ENCODE measurements at places on chromosomes 13 and 19.

GRCh38 chr13:100484702-100485101 lies 103.9 kb downstream of the GGACT start:
- no peaks in the 10 kb centered on the region for H3K27me3 ChIP-seq
- DNase-seq = no peak
- H3K36me3 ChIP-seq = no peaks in the 10 kb centered on the region
- H3K4me3 ChIP-seq = no peak overlapping the region
- H3K4me1 ChIP-seq = no peaks in the 10 kb centered on the region

DNA sequence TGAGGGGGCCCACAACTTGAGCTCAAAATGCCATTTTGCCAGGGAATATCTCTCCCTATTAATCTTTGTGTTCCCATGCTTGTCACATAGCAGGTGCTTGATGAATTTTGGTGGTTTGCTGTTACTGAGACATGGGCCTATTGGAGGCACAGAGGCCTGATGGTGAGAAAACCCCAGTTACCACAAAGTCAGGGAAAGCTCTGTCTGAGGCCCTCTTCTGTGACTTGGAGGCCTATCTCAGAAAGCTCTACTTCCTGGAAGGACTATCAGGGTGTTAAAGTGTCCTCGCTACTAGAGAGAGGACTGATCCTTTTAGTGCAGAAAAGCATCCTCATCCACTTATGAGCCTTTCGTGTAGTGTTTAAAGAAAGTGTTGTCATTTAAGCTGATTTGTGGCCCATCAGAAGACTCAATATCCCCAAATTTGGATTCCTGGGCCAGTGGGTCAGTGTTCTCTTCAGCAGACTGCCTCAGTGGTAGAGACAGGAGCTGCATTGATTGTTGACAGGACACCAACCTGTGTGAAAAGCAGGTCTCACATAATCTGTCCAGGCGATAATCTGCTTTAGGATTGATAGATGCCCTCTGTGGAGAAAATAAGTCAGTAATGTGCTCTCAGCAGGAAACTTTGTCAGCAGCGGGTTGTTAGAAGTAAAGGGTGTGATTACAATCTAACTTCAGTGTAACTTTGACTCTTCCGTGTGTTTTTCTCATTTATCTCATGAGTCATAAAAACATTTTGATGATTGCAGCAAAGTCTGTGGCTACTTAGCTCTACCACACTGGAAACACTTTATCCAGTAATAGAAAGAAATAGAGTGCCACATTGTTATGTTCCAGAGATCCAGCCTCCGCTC lies 121.0 kb downstream of the AKAP11 start:
- H3K4me1 ChIP-seq = peaks cover 6% of the 10 kb centered on the region
- H3K27me3 ChIP-seq = no peaks in the 10 kb centered on the region
- no peak overlapping the region for H3K27ac ChIP-seq
- no peaks in the 10 kb centered on the region for H3K36me3 ChIP-seq
- DNase-seq = no peak

DNA sequence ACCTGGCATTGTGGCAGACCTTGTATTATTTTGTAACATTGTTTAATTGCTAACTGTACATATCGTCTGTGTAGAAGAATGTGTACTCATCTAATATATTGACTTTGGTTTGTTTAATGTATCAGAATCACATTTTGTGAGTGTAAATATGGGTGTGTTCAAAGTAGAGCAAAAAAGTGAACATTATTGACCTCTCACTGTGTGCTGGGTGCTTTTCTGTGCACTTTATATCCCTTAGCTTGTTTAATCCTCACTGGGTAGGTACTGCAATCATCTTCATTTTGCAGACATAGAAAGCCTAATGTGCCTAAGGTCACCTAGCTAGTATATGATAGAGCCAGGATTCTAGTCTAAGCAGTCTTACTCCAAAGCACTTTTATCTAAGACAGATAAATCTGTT lies 245.1 kb downstream of the MAB21L1 start:
- H3K36me3 ChIP-seq = no peaks in the 10 kb centered on the region
- H3K4me1 ChIP-seq = no peaks in the 10 kb centered on the region
- no peak for DNase-seq
- H3K4me3 ChIP-seq = no peak overlapping the region
- H3K27ac ChIP-seq = no peak overlapping the region

DNA sequence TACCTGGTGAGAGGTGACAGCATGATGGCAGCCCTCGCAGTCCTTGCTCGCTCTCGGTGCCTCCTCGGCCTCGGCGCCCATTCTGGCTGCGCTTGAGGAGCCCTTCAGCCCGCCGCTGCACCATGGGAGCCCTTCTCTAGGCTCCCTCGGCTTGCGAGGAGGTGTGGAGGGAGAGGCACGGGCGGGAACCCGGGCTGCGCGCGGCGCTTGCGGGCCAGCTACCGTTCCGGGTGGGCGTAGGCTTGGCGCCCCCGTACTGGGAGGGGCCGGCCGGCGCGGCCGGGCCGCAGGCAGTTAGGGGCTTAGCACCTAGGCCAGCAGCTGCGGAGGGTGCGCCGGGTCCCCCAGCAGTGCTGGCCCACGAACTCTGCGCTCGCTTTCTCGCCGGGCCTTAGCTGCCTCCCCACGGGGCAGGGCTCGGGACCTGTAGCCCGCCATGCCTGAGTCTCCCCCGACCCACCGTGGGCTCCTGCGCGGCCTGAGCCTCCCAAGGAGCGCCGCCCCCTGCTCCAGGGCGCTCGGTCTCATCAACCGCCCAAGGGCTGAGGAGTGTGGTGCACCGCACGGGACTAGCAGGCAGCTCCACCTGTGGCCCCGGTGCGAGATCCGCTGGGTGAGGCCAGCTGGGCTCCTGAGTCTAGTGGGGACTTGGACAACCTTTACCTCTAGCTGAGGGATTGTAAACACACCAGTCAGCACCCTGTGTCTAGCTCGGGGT lies 1624.3 kb downstream of the SLITRK1 start:
- no peak overlapping the region for H3K4me3 ChIP-seq
- no peak overlapping the region for H3K27ac ChIP-seq
- H3K36me3 ChIP-seq = no peaks in the 10 kb centered on the region
- H3K4me1 ChIP-seq = no peaks in the 10 kb centered on the region
- no peak for DNase-seq
- H3K27me3 ChIP-seq = no peaks in the 10 kb centered on the region

- H3K4me1 ChIP-seq = no peaks in the 10 kb centered on the region
- no peak overlapping the region for H3K4me3 ChIP-seq
- H3K27ac ChIP-seq = no peak overlapping the region
- no peak for DNase-seq
- no peaks in the 10 kb centered on the region for H3K36me3 ChIP-seq
Observed at GRCh38 chr19:36225219-36225892, 10.4 kb downstream of the ZNF146 start.

- H3K27ac ChIP-seq = no peak overlapping the region
- H3K27me3 ChIP-seq = no peaks in the 10 kb centered on the region
- no peak overlapping the region for H3K4me3 ChIP-seq
- H3K36me3 ChIP-seq = no peaks in the 10 kb centered on the region
- H3K4me1 ChIP-seq = no peaks in the 10 kb centered on the region
Observed at GRCh38 chr19:28485292-28485691, 727.7 kb downstream of the UQCRFS1 start.

DNA sequence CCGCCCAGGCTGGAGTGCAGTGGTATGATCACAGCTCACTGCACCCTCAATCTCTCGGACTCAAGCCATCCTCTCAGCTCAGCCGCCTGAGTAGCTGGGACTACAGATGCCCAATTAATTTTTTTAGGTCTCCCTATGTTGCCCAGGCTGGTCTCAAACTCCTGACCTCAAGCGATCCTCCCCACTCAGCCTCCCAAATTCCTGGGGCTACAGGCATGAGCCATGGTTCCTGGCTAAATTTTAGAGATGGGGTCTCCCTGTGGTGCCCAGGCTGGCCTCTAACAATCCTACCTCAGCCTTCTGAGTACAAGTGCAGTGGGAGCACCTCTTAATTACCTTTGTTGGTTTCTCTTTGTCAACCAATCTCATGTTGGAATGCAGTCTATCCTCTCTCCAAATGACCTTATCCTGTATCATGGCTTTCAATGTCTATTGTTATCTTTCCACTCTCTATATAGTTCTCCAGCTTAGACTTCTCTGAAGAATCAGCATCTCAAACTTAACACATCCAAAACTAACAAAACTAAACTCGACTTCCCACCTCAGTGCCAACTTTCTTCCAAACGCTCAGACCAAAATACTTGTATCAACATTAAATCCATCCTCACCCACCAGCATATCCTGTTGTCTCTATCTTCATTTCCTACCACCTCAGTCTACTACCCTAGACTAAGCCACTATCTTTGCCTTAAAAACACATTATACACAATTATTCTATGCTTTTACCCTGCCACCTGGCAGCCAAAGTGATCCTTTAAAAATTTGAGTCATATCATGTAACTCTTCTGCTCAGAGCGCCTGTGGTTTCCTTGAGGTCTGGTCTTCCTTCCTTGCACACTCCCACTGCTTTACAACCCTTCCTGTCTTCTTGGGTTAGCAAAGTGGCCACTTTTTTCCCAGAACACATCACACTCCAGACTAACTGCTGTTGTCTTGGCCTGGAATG lies 6.7 kb downstream of the TPT1 start:
- no peak for DNase-seq
- H3K4me3 ChIP-seq = no peak overlapping the region
- peaks cover 42% of the 10 kb centered on the region for H3K4me1 ChIP-seq
- H3K27me3 ChIP-seq = no peaks in the 10 kb centered on the region
- H3K36me3 ChIP-seq = peaks cover 53% of the 10 kb centered on the region
- H3K27ac ChIP-seq = no peak overlapping the region

DNA sequence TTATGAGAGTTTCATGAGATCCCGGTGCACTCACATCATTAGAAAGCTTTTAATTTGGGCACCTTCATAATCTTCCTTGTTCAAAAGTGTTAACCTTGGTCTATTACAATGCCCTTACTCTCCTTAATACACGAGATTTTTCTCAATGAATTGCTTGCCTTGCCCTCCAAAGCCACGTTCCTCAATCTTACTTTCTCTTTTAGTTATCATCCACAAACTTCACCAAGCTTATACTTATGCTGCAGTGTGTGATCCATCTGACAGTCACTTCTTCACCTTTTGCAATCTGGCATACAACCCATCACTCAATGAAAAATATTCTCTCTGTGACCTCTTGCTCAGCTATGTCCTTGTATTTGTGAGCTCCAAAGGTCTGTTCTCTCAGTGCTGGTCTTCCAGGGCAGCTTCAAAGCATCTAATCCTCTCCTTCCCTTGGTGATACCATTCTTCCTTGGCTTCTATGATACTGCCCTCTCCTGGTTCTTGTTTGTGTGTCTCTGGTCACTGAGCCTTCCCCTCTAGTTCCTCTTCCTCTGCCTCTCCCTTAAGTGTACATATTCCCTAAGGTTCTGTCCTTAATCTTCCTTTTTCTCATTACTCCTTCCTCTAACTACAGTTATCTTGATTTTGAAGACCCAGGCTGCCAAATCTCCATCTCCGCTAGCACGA lies 202.2 kb upstream of the STARD13 start:
- no peaks in the 10 kb centered on the region for H3K27me3 ChIP-seq
- no peaks in the 10 kb centered on the region for H3K36me3 ChIP-seq
- H3K4me3 ChIP-seq = no peak overlapping the region
- H3K27ac ChIP-seq = no peak overlapping the region
- no peaks in the 10 kb centered on the region for H3K4me1 ChIP-seq

DNA sequence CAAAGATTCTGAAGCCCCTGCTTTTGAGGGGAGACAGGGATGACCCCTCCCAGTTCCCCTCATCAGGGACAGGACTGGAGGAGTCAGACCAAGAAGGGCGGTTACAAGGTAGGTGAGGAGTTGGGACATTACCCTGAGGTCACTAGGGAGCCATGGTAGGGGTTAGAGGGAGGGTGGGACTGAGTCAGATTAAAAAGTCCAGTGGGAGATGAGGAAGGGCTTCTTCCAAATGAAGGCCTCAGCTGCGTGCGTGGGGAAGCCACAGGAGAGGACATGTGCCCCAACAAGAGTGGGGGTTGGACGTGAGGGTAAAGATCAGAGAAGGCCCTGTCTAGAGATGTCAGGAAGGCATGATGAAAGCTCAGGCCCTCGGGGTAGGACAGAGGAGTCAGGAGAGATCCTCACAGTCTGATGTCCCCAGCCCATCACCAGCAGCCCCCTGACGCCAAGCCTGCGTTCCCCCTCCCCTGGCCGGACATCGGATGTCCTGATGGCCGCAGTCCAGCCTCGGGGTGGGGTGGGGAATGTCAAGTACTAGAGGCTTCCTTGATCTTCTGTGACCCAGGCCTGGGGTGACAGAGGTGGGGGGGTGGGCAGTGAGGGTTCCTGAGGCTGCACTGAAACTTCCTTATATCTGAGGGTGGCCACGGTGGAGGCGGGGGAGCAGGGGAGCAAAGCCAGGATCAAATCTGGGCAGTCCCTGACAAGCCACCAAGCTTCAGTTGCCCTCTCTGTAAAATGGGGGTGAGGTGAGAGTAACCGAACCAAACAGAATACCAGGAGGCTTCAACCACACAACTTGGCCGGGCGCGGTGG lies 6.5 kb upstream of the MFSD12 start:
- no peak overlapping the region for H3K27ac ChIP-seq
- H3K4me3 ChIP-seq = no peak overlapping the region
- DNase-seq = no peak
- H3K36me3 ChIP-seq = no peaks in the 10 kb centered on the region
- no peaks in the 10 kb centered on the region for H3K27me3 ChIP-seq

- H3K27me3 ChIP-seq = no peaks in the 10 kb centered on the region
- no peak for DNase-seq
- H3K4me3 ChIP-seq = no peak overlapping the region
- H3K36me3 ChIP-seq = no peaks in the 10 kb centered on the region
- no peaks in the 10 kb centered on the region for H3K4me1 ChIP-seq
Observed at GRCh38 chr13:42380420-42381164, 108.6 kb downstream of the AKAP11 start.

DNA sequence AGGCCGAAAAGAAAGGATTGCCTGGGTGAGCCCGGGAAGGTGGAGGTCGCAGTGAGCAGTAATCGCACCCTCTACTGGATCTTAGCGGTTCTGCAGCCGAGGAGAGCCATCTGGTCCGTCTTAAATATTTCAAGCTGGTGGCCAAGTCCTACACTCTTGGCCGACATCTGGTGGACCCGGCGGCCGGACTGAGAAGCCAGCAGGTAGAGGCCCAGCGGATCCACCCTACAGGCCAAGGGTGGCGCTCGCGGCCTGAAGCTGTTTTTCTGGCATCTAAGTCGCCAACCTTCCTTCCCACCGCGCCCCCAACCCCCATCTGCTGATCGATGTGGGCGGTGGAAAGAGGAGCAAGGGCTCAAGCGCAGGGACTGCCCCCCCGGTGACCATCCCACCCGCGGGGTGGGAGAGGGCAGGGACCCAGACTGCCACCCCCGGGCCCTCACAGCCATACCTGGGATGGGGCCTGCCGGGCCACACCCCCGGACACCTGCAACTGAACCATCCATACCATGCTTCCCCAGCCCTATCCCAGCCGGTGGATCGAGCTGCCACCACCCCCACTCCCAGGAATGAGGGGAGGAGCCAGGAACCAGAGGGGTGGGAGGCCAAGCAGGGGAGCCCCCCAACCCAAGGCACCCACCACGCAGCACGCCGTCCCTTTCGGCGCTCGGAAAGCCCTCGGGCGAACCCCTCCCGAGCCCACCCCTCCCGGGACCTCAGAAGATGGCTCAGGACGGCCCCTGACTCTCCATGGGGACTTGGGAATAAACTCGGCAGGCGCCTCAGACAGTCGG lies 46.3 kb upstream of the ZNF730 start:
- no peak overlapping the region for H3K27ac ChIP-seq
- H3K4me1 ChIP-seq = peaks cover 12% of the 10 kb centered on the region
- H3K36me3 ChIP-seq = no peaks in the 10 kb centered on the region
- H3K4me3 ChIP-seq = peak overlapping the region; percentile 13
- peak; percentile 43 for DNase-seq
- no peaks in the 10 kb centered on the region for H3K27me3 ChIP-seq

- no peak overlapping the region for H3K27ac ChIP-seq
- peak; percentile 61 for DNase-seq
- peak overlapping the region; percentile 4 for H3K4me3 ChIP-seq
- H3K27me3 ChIP-seq = peaks cover 13% of the 10 kb centered on the region
Observed at GRCh38 chr13:112619730-112620631, 32.0 kb upstream of the TUBGCP3 start.

Data from left lung (tissue), 14 donors.